NCI-H774 (cell line): ENCODE measurements at places on chromosomes 13 and 19.

DNA sequence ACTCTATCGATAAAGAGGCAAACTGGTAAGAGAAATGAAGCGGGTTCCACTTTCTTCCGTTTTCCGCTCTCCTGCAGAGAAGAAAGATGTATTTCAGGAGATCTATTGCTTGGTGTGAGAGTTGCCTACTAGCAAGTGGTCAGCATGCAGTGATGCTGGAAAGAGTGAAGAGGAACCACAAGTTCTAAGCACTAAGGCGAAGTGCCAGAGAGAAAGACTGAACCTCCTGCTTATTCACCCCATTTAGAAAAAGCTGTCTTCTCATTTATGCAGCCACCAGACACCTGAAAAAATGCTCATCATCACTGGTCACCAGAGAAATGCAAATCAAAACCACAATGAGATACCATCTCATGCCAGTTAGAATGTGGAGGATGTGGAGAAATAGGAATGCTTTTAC lies 78.7 kb upstream of the GPC6 start:
- no peak for DNase-seq

- DNase-seq = no peak
Measured at GRCh38 chr13:112746044-112746443, 56.2 kb downstream of the ATP11A start.

GRCh38 chr13:54124700-54125099 lies 1096.1 kb downstream of the OLFM4 start:
- DNase-seq = no peak

DNA sequence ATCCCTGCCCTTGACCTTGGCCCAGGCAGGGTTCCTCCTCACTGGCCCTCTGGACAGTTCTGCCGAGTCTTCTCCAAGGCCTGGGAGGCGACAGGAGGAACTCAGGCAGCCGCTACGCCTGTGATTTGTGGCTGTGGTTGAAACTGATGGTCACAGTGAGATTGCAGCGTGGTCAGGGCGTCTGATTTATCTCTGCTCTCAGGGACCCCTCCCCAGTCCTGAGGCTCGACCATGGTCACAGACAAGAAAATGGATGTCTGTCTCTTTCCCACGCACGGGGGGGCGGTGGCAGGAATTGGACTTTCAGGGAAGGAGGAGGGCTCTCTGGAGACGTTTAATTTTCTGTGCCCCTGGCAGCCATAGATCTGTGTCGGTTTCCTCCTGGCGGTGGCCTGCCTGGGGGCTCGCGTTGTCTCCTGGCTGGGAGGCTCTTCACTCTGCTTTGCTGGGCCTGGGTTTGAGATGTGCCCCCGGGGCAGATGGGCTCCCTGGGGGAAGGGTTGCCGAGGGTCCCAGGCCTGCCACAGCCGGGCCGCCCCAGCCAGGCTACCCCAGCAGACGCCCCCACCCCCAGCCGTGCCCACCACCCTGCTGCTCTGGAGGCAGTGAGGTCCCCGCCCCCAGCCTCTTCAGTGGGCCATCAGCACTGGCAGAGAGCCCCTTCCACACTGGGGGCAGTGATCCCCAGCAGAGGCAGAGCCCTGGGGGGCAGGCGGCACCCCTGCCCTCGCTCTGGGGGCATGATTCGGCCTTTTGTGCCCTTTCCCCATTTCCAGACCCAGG lies 167.4 kb downstream of the KDM4B start:
- DNase-seq = no peak

DNA sequence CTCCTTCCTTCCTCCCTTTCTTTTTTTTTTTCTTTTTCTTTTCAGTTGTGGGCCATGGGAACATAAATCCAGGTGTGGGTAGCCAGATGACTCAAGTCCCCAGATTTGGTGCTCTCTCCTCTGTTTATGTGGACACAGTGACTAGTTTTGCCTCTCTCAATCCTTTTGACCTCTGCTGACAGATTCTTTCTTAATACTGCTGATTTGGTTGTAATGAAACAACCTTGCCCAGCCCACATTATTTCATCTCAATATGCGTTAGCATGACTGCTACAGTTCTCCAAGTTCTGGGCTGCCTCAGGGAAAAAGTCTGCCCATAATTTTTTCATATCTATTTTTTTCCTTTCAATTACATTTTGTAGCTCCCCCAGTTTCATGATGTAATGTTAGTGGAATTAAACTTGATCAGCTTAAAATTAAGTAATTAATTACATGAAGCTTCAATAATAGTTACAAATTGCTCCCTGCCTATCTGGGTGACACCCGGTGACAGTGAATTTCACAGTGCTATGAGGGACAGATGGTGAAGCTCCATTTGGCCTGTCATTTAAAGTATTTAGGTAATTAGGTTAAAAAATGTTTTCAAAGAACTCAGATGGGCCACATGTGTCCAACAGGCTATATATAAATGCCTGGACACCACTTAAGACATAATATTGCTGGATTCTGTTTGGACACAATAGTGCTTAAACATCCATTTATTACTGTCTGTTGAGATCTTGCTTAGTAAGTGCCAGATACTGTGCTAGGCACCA lies 118.8 kb upstream of the FRY start:
- no peak for DNase-seq
